Small intestine (tissue), 16 donors: ENCODE measurements at places on chromosomes 1 and 21. TPM values are rescaled to one million over a fixed set of nuclear protein-coding genes. Genes with fewer than 3 reads are reported as not detected.

DNA sequence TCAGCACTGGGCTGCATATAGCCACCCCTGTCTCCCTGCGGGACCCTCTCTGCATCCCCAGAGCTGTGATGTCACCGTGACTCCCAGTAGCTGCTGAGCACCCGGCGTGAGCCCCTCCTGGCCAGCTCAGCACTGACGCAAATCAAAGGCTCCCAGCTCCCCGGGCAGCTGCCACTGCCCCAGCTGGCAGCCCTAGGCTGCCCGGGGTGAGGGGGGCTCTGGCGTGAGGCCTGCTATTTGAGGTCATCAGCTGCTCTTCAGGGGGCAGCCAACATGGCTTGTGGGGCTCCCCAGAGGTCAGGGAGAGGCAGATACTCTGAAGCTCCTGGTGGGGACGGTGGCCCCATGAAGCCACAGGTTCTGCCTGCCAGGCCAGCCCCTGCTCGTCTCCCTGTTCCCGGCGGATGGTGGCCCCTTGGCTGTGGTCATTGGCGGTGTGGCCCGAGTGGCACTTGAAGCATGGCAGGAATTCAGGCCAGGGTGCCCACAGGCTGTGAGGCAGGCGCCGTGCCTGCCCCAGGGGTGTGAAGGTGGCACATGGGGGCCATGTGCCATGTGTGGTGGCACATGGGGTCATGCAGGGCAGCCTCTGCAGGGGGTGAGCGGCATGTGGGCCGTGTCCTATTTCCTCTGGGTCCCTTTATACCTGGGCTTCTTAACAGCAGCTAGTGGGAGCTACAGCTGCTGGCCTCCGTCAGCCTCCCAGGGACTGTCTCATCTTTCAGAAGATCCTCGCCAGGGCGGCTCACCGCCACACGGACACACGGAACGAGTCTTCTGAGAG is 85.4 kb downstream of the SIK1 start:
- no peak for DNase-seq

DNA sequence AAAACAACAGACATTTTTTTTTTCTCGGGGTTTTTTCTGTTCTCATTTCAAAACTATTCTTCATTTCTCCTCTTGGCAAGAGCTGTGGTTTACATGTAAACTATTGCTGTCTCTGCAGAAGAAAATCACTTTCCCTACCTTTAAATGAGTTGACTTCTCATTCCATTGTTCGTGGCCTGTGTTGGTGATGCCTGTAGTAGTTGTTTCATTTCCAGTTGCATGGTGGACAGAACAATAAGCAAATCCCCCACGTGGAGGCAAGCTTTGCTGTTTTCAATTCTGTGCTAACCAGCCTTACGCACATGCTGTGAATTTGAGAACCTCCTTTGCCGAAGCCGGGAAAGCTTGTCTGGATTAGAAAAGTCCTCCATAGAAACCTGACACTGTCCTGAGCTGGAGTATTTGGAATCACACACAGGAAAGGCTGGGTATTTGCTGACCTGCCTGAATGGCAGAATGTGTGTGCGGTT is 26.2 kb upstream of the MAP3K7CL start:
- DNase-seq = no peak

DNA sequence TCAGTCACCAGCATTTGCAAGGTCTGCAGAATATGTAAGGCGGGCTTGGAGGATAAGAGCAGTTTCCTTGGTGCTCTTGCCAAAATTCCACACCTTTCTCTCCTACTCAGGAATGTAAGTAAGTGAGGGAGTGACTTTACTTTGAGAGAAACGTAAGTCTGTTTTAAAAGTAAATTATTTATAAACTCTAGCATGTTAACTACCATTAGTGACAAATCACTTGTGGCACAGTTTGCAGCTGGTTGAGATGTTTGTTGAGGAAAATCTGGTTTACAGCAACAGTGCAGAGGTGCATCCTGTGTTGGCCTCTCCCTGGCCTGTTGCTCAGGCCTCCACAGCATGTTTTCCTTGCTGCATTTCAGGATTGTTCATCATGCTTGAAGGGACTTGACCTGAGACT is 8.5 kb downstream of the CGN start:
- DNase-seq = no peak

The KRTAP13-2 gene
- polyA plus RNA-seq = not detected

GRCh38 chr1:235976490-235976889 is 88.4 kb downstream of the NID1 start:
- no peak for DNase-seq

DNA sequence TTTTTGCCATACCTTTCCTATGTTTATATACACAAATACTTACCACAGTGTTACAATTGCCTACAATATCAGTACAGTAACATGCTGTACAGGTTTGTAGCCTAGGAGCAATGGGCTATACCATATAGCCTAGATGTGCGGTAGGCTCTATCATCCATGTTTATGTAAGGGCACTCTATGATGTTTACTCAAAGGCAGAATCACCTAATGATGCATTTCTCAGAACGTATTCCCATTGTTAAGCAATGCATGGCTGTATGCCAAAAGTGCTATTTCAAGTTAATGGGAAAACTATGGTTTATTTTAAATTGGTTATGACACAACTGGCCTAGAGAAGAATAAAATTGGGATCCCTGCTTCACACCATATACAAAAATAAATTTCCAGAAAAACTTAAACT is 36.9 kb upstream of the DISP1 start:
- no peak for DNase-seq

The RAB3B gene
- 0.22 TPM for polyA plus RNA-seq

DNA sequence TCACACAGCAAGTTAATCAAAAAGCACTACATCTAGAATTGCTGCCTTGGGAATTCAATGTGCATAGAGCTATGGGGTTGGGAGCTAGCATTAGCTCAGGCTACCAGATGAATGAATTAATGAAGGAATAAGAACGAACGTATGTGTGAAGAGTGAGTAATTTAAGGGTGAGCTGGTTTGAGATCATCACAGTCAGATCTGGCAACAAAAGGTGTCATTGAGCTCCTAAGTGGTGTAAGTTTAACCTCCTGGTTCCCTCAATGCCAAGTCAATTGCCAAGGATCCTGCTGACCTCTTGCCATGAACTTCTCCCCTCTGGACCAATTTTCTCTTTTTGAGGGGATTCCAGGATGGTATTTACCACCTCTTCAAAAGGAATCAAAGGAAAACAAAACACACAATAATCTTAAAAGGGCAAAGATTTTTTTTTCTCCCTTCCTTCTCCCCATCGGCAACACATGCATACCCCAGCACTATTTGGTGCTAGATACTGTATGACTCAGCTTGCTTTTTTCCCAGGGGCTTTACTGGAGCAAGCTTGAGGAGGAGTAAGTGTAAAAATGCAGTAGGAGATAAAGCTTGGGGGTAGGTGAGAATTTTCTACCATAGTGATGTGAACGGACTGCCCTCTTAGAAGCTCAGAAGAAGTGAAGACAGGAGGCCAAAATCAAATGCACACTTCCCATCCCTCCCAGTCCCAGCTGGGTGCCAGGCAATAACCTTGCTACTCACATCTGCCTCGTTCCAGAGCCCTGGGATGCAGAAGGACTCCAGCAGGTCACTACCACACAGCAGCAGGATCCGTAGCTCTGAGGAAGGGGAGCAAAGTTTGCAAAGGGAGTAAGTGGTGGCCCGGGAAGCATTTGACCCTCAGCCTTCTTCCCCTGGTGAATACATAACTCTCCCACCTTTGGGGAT is 92.0 kb downstream of the LAMC2 start:
- DNase-seq = no peak

- no peak for DNase-seq
Measured at GRCh38 chr1:42860339-42861013, 14.1 kb downstream of the ZNF691 start.

DNA sequence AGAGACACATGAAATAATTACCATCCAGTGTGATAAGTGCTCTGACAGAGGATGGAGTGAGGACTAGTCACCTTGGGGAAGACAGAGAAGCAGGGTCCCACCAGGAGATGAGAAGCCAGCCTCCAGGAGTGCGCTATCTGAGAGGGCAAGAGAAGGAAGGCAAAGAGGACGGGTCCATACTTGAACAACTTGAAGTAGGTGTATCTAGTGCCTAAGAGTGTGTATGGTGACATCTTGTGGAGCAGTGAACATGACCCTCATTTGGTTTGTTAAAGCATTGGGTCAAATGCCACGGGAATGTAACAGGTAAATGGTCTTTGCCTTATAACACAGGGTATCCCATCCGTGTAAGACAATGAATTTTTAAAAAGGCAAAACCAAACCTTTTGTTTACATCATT is 39.8 kb downstream of the MRPL39 start:
- no peak for DNase-seq

The GPA33 gene
- 114 TPM for polyA plus RNA-seq

- peak; percentile 5 for DNase-seq
Measured at GRCh38 chr1:78333502-78333901, 157.3 kb upstream of the PTGFR start.

- no peak for DNase-seq
Measured at GRCh38 chr1:108050911-108051629, 86.1 kb upstream of the VAV3 start.

The DIO1 gene
- not detected for polyA plus RNA-seq

- no peak for DNase-seq
Measured at GRCh38 chr1:181906631-181907030, 154.9 kb downstream of the ZNF648 start.

DNA sequence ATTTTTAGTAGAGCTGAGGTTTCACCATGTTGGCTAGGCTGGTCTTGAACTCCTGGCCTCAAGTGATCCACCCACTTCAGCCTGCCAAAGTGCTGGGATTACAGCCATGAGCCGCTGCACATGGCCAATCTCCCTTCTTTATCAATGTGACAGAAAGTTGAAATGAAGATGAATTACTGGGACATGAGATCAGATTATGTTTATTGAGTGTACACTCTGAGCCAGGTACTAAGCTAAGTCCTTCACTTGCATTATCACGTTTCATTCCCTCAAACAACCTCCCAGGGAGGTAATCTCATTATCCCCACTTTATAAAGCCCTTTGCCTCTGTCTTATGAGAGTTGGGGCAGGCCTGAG is 6.3 kb upstream of the CHI3L2 start:
- no peak for DNase-seq

- peak; percentile 21 for DNase-seq
Measured at GRCh38 chr1:217354895-217355294, 276.0 kb downstream of the GPATCH2 start.

The PAX7 gene
- not detected for polyA plus RNA-seq

- DNase-seq = no peak
Measured at GRCh38 chr1:181180407-181181031, 92.0 kb downstream of the IER5 start.

The ITGB2 gene
- 4.5 TPM for polyA plus RNA-seq

DNA sequence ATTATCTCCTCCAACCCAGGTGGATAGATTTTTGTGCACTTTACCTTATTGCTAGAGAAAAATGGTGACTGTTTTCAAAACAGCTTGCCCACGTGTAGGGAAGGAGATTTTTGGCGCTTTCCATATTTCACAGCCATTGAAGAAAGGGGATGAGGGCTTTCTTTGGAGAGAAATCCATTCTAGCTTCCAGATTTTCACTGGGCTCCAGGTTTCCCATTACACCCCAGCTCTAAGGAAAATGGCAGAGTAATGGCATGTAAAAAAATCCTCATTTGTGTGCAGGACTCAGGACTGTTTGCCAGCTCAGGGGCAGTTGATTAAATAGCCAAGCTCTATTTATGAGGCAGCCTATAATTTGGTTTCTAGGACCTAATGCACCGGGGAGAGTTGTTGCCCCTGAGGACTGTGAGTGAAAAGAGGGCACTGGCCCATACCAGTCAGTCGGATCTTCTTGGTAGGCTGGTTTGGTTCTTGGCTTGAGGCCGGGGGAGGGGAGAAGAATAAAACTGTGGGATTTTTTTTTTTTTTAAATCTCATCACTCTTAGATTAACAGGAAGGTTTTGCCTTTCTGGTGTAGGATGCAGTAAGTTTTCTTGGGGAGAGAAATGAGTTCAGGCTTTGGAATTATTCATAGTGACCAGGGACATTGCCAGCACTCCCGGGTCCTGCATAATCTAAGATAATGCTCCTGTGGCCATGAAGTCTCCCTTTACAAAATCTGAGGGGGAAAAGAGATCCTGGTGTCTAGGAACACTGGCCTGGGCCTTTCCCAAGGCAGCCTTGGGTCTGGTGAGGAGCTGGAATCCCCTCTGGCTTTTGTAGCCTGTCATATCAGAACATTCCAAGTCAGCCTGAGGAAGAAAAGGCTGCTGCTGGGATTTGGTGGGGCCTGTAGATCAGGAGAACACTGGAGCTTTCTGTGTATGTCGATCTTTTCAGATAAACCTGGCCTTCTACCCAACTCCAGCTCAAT is 1.9 kb upstream of the ARID1A start:
- peak; percentile 38 for DNase-seq

GRCh38 chr1:109492779-109493178 is 1.1 kb upstream of the CYB561D1 start:
- DNase-seq = no peak

DNA sequence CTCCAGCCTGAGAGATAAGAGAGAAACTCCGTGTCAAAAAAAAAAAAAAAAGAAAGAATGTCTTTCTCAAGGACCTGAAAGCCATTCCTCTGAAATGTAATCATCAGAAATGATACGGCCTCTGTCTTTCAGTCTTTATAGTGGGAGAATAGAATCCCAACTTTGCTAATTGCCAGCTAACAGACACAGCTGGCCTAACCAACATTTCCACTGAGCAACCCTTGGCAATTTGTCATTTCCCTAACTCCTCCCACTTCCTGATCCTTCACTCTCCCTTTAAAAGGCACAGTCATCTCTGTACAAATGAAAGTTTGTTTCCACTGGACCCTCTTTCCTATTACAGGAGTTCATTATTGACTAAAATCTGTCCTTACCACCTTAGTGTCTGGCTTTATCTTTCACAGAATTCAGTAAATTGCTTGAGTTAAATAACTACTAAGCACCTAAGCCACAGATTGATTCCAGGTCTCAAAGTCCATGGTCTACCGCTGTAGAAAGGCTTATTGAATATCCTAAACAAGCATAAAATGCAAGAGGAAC is 4.3 kb upstream of the CBR1 start:
- peak; percentile 85 for DNase-seq

DNA sequence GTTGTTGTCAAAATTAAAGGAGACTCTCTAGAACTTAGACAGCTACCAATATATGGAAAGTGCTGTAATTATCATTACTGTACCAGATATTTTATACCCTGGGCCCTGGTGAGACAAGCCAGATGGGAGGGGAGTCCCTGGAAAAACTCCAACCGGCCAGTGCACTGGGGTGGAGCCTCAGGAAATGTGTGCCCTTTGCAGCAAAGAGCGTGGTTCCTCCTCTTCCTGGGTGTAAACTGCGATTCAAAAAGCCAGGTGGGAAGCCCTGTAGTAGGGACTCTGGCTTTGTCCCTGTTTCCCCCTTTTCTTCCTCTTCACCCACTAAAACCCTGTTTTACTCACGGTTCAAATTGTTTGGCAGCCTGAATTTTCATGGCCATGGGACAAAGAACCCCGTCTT is 812.3 kb downstream of the PLA2G4A start:
- no peak for DNase-seq

GRCh38 chr1:175132436-175132835 is 60.1 kb downstream of the KIAA0040 start:
- no peak for DNase-seq

GRCh38 chr1:119549719-119550132 is 42.7 kb downstream of the HSD3B1 start:
- DNase-seq = peak; percentile 61

DNA sequence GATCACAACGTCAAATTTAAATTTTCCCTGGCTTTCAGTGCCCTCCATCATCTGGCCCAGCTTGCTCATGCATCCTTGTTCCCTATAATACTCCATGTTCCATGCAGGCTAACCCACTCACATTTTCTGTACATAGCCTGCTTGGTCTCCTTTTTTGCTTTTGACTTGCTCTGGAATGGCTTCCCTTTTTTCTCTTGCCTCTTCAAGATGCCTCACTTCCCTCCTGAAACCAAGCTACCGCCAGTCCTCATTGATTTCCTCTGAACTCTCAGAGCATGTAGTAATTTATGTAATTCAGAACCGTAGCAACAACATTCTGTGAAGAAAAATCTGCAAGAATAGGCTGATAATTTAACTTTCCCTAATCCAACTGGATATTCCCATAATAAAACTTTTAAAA is 10.3 kb downstream of the CAP1 start:
- no peak for DNase-seq

The ASTN1 gene
- polyA plus RNA-seq = 0.15 TPM
